Kidney epithelial cell (primary cell): ENCODE measurements at places on chromosomes 2 and 18. TPM values are rescaled to one million over a fixed set of nuclear protein-coding genes. Genes with fewer than 3 reads are reported as not detected.

DNA sequence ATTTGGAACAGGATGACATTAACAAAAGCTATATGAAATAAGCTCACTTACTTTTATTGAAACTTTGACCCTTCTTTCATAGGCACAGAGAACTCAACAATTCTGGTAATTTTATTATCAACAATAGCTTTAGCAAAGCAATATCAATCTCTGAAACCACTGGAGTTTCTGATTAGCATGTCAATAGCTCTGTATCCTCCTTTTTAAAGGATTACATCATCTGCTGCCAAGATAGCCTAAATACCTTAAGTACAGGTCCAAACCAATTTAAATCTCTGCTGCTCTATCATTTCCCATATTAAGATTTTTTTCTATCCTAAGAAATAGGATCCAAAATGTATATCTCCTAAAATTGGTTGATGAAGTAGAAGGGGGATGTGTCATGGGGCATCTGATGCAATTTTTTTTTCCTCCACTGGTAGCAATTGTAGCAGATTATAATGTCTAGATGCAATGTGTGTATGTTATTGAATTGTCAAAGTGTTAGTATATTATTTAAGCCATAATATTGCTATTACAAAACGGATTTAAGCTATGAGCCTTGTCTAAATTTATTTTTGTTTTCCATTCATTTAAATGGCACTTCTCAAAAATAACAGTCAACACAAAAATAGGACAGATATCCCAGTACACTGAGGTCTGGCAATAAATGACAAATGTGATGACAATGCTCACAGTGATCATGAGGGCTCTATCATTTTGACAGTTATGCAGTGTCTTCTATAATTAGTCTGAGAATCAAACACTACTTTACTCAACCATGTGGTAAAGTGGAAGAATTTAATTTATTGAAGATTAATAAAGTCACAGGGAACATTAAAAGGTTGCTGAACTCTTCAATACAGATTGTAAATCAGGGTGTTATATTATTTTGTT lies 328.4 kb downstream of the CDH7 start:
- DNase-seq = no peak

GRCh38 chr2:145413261-145414030 lies 893.5 kb upstream of the ZEB2 start:
- DNase-seq = no peak

DNA sequence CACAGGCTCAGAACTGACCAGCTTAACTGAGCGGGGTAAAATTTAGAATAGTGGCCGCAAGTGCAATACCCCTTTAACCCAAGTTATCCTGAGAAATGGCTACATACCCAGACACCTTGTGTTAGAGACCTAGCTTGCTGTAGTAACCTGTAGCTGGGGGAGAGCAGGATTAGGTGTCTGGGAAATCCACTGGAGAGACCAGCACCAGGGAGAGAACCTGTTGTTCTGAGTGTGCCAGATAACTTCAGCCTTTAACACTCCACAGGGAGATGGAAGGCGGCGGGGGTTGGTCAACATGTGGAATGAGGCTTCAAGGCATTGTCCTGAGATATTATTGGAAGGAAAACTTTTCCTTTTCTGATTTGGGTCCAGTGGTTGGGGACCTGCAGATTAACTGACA lies 356.0 kb downstream of the PTPRM start:
- no peak for DNase-seq

- DNase-seq = no peak
Observed at GRCh38 chr2:2234398-2235195, 96.5 kb downstream of the MYT1L start.

DNA sequence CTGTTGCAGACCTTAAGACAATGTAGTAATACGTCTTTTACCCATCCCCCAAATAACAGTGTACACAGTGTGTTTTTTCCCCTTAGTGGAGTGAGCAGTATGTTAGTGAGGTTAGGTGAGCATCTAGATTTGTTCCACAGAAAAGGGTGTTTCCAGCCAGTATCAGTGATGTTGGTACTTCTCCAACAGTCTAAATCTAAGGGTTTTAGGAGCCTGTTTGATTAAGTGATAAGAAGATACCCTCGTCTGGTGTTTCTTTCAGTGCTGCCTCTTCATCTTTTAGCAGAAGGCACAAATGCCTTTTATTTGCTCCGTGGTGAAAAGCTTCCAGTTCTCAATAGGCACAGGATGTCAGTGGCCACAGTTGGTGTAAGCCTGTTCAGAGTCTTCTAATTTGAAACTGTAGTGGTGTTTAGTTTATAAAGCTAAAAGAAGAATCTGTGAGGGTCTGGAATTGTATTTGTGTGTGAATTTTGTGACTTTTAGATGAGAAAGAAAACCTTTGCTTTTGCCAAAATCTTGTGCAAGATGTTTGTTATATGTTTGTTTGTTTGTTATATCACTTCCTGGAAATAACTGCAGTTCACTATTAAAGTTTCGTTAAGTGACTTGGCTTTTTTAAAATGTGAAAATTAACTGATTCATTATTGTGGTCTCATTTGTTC lies 71.2 kb downstream of the MAP4K4 start:
- no peak for DNase-seq

GRCh38 chr18:56391931-56392590 lies 246.3 kb downstream of the TXNL1 start:
- no peak for DNase-seq

DNA sequence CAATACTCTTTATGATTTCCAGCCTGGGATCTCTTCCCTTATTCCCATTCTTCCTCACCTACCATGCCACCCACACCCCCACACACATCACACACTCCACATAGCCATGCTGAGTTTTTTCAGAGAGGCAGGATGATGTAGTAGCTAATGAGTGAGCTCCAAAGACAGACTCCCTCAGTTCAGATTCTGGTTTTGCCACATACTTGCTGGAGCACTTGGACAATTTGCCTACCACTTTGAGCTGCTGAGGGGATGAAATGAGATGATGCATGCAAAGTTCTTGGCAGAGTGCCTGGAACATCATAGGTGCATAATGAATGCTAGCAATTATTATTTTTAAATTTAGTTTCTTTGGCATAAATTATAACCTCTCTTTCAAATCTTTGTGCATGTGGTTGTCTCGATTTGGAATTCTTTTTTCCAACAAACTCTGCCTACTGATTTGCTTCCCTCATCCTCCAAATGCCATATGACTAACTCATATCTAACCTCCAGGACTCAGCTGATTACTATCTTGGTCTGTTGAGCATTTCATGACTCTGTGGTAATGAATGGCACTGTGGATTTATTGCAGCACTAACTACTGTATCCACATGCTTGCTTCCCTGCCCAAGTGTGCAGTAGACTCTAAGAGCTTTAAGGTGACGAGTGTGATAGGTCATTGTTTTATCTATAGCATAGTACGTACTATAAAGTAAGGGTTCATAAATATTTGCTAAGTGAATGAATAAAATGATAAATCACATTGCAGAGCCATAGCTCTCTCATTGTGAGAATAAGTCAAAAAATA lies 99.1 kb downstream of the TACR1 start:
- peak; percentile 71 for DNase-seq

DNA sequence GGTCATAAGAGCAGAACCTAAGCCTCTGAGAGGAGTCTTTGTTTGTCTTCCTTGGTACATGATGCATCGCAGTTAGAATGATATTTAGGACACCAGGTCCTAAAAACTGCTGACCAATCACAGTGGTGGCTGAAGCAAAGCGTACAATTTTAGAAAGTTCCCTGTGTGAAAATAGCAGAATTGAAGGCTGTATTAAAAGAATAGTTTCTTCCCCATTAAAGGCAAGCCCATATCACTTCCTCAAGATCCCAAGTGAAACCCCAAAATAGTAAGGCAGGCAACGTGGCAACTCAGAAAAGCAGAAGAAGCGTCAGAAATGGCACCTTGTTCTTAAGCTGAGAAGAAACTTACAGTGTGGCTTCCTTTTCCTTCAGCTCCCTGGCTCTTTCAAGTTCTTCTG lies 154.8 kb upstream of the PGAP1 start:
- no peak for DNase-seq

DNA sequence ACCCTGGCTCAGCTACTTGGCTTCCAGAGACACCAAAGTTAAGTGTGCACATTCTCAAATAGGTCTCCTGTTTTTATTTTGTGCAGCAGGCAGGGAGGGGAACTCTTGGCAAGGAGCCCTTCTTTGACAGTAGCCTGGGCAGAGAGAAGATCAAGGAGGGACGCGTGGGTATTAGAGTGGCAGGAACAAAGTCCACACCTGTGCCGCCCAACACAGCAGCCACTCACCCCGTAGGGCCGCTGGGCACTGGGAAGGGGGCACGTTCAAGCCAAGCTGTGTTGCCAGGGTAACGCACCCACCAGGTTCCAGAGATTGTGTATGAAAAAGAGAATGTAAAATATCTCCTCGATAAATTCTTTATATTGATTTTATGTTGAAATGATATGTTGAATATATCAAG lies 229.3 kb upstream of the AGAP1 start:
- no peak for DNase-seq

- DNase-seq = no peak
Observed at GRCh38 chr2:131517106-131517831, 10.4 kb upstream of the CCDC74A start.

DNA sequence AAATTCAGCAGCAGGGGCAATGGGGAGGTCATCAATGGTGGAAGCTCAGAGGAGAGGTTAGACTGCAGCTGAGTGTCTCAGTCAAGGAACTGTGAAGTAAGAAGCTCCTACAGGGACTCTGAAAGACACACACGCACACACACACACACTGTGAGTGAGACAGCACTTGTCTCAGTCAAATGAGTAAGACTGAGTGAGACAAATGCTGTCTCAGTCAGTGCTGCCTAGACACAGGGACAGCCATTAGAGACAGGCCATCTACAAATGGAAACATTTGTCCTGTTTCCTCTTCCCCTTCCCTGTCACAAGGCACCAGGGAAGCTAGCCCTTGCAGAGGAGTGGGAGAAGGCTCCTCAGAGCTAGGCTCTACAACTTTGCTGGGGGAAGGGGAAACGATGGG lies 577.4 kb upstream of the GCFC2 start:
- DNase-seq = no peak

DNA sequence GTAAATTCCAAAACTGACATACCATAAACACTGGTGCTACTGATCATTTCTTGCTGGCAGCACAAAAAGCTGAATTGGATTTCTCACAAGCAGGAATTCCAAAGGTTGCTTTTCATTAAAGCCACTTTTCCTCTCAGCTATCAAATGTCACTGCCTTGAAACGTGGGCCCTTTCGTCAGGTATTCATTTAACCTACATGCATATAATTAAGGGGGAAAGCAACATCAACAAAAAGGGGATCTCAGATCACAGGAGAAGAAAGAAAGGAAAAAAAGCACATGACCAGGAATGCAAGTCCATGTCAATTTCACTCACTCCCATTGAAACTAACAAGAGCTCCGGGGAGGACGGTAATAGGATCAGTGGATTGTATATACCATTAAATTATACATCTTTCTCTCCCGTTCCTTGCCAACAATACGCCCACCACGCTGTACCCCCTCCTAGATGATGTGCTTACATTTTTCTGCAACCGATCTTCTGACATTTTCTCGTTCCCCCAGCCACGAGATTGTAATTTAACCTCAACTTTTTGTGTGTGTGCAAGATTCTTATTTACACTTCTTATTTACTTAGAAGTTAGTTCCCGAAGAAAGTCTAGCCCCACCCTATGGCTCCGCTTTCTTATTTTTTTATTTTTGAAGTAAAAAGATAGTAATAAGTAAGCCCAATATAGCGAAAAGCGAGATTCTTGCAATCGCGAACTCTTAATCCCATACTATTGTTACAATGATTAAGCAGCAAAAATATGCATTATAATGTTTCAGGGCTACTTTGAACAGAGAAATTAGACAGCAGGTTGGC lies 725 bp downstream of the FIGN start:
- no peak for DNase-seq

- no peak for DNase-seq
Observed at GRCh38 chr2:84808279-84808678, 72.6 kb downstream of the TRABD2A start.

- peak; percentile 84 for DNase-seq
Observed at GRCh38 chr2:188475945-188476344, 184.3 kb downstream of the GULP1 start.

- DNase-seq = no peak
Observed at GRCh38 chr2:180062178-180062577, 55.1 kb upstream of the CWC22 start.

DNA sequence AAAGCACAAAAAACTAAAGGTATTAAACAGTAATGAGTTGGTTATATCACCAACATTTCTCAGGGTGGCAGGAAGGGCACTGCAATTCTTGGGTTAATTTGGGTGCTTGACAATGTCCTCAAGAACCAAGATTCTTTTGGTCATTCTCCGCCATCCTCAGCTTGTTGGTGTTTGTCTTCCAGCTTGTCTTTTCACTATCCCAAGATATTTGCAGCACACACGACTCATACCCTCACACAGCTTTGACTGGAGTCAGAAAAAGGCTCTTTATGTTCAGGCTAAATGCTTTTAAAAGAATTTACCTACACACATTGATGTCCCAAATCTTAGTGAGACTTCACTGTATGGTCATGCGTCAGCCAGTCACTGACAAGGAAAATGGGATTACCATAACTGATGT lies 12.5 kb downstream of the GREB1L start:
- no peak for DNase-seq

DNA sequence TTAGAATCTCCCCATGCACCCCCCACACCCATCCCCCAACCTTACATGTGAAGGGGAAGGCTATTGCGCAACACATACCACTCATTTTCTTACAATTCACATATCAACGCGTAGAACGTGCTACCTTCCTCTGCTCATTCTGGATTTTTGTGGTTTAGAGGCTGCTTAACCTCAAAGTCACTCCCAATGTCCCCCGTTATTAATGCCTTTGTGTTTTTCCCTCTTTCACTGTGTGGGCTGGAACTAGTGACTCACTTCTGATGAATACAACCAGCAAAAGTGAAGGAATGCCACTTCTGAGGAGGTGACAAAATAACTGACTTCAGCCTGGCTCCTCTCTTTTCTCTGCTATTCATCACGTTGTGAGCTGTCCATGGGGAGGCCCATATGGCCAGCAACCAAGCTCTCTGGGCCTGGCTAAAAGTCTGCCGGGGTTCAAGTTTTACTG lies 342.5 kb upstream of the NXPH2 start:
- peak; percentile 86 for DNase-seq

The UGT1A3 gene
- not detected in 2 replicates for total RNA-seq

The SNORC gene
- 2.5 and 3.4 TPM in 2 replicates for total RNA-seq

The CCDC178 gene
- 0.08 TPM in 1 of 2 replicates, not detected in the other for total RNA-seq

The IL1B gene
- 0.13 TPM in 1 of 2 replicates, not detected in the other for total RNA-seq

The IKZF2 gene
- total RNA-seq = 3.3 and 4.4 TPM in 2 replicates

The UPP2 gene
- not detected in 2 replicates for total RNA-seq

The WDR75 gene
- 42.2 and 46.8 TPM in 2 replicates for total RNA-seq

The SLC16A14 gene
- total RNA-seq = 2.0 and 2.8 TPM in 2 replicates

The RGPD3 gene
- 0.14 and 0.46 TPM in 2 replicates for total RNA-seq
